ENCODE measurements at places on chromosomes 11 and 22.

GRCh38 chr22:30481711-30482110 lies 9.9 kb upstream of the SEC14L3 start:
- DNase-seq: no peak

DNA sequence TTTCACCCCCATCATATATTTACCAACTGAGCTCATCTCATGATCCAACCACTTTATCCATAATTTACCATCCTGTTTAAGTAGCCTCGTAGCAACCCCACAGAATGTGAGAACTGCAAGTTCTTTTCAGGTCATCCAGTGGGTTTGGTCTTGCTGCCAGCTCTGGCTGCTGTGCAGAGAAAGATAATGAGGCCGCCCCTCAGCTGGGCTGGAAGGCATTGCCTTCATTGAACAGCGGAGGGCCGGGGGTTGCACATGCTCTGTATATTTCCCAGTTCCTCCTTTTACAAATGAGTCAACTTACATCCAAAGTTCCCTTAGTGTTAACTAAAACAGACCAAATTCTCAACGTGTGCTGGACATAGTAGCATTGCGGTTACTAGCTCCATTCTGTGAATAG lies 96.7 kb downstream of the SYN3 start:
- no peak for DNase-seq

DNA sequence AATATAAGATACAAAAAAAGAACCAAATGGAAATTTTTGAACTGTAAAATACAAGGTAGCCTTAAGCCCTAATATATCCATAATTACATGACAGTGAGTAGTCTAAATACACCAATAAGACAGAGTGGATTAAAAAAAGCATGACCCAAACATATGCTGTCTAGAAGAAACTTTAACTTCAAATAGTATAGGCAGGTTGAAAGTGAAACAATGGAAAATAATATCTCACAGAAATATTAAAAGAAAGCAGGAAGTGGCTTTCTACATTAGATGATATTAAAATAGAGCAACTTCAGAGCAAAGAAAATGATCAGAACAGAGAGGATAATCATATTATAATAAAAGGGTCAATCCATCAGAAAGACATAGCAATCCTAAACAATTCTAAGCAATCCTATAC lies 21.8 kb downstream of the DCUN1D5 start:
- no peak for DNase-seq

GRCh38 chr11:16790486-16791190 lies 52.2 kb downstream of the C11orf58 start:
- no peak for DNase-seq

GRCh38 chr22:19955241-19956128 lies 13.9 kb upstream of the TXNRD2 start:
- DNase-seq: no peak

- DNase-seq: peak; percentile 22
Observed at GRCh38 chr11:30333405-30333804, 10.5 kb downstream of the ARL14EP start.

- no peak for DNase-seq
Observed at GRCh38 chr11:105100206-105100605, 39.4 kb downstream of the CARD18 start.

DNA sequence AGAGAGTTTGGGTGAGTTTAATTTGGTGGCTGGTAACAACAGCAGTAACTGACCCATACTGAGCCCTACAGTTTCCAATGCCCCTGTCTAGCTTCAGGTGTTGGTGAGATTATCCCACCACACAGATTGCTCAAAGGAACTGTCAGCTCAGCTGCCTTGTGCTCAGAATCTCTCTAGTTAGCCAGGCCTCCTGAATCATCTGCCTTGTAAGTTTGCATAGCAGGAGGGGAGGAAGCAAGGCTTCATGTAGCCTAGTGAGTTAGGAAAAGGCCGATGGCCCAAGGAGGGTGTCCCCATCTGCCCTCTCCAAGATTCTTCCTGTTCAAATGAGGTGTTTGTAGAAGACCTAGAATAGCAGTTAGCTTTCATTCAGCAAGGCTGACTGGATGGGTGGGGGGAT lies 74.3 kb downstream of the MICAL2 start:
- no peak for DNase-seq

Measured in iPS-NIHi11 (cell line).